ENCODE measurements at places on chromosomes 3 and 15.
A peak's percentile ranks its signal among the peaks of the same experiment; 100 is the strongest.

DNA sequence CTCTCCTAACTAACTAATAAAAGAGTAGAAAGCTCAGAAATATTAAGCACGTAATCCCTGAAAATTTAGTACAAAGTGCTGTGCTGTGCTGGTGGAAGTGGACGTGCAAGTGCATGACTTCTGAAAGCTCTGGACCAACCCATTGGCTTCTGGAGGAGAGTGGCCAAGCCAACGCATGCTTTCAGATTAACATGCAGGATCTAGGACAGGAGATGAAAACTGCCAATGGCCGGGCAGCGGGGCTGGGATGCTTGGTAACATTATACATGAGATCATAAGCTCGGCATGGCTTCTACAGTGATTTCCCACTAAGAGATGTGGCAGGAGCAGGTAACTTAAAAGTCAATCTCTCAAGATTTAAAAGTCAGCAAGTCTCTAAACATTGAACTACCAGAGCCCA, 170.8 kb upstream of the SNTN start:
- H3K27ac ChIP-seq = no peak overlapping the region
- H3K27me3 ChIP-seq = no peaks in the 10 kb centered on the region
- no peaks in the 10 kb centered on the region for H3K36me3 ChIP-seq
- no peak for DNase-seq

- no peak overlapping the region for H3K27ac ChIP-seq
- H3K4me1 ChIP-seq = peaks cover 7% of the 10 kb centered on the region
- no peak overlapping the region for H3K4me3 ChIP-seq
- DNase-seq = no peak
- H3K36me3 ChIP-seq = no peaks in the 10 kb centered on the region
- peaks cover 2% of the 10 kb centered on the region for H3K27me3 ChIP-seq
These were observed 8.2 kb downstream of the CHST14 start for GRCh38 chr15:40479024-40479423.

DNA sequence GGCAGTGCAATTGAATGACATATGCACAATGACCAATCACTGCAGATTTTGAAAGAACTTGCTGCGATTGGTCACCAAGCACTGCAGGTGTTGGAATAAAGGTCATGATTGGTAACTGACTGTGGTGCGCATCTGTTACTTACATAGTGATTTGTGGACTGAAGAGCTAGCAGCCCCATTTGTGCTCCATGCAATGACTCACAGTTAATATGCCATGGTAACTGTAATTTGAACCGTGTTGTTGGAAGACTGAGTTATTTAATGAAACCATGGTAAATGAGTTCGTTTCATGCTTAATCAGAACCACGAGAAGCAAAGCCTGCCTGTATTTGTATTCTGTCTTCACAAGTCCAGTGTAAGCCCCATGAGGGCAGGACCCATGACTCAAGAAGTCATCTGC, 220.5 kb downstream of the TJP1 start:
- no peaks in the 10 kb centered on the region for H3K36me3 ChIP-seq
- no peaks in the 10 kb centered on the region for H3K4me1 ChIP-seq
- no peak overlapping the region for H3K27ac ChIP-seq
- H3K4me3 ChIP-seq = no peak overlapping the region
- H3K27me3 ChIP-seq = no peaks in the 10 kb centered on the region

GRCh38 chr3:125132815-125133214, 77.0 kb upstream of the HEG1 start:
- H3K4me3 ChIP-seq = no peak overlapping the region
- H3K27ac ChIP-seq = peak overlapping the region; percentile 4
- no peak for DNase-seq
- peaks cover 14% of the 10 kb centered on the region for H3K4me1 ChIP-seq
- peaks cover 2% of the 10 kb centered on the region for H3K36me3 ChIP-seq
- no peaks in the 10 kb centered on the region for H3K27me3 ChIP-seq

DNA sequence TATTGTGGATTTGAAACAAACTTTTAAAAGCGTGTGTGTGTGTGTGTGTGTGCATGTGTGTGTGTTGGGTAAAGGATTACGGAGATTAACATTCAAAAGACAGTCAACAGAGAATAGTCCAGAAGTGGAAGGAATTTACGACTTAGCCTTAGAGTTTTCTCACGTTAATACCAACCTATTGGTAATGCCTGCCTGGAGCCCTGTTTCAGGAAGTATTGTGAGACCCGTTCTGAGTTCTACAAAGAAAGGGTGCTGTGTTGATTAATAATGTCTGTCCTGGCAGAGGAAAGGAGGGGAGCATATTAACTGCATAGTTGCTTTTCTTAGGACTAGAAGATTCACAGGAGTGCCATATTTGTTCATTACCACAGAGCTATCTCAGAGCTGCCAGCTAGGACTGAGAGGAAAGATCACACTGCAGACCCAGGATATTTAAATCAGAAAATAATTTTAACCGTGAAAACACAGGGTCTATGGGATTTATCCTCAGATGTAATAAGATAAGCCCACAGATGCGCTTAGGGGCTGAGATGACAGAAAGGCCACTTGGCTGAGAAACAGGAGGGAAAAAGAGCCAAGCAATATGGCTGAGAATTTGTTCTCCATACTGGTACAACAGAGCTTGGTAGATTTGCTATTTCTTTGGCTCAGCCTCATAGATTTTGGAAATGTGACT, 40.5 kb upstream of the FRMD4B start:
- H3K27ac ChIP-seq = no peak overlapping the region
- no peak overlapping the region for H3K4me3 ChIP-seq
- no peaks in the 10 kb centered on the region for H3K4me1 ChIP-seq

GRCh38 chr3:159860269-159861116, 128.1 kb upstream of the IL12A start:
- peaks cover 30% of the 10 kb centered on the region for H3K36me3 ChIP-seq
- H3K4me1 ChIP-seq = peaks cover 90% of the 10 kb centered on the region
- DNase-seq = peak; percentile 47
- peak overlapping the region; percentile 90 for H3K4me3 ChIP-seq

DNA sequence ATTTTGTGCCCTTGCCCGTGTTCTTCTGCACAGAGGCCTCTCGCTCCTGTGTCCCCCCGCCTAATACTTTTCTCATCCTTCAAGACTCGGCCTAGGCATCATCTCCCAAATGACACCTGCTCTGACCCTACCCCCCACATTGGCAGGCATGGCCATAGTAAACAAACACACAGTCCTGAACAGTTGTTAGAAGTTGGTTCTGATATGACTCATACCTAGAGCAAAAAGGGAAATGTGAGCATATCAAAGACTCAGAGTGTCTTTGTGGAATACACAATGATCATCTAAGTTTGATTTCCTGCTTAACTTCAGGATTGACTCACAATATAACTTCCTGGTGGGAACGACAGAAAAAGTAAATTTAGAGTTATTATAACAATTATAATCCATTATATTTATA, 120.5 kb downstream of the POLR2M start:
- H3K36me3 ChIP-seq = no peaks in the 10 kb centered on the region
- H3K27ac ChIP-seq = no peak overlapping the region
- H3K27me3 ChIP-seq = peaks cover 6% of the 10 kb centered on the region
- no peak for DNase-seq
- no peak overlapping the region for H3K4me3 ChIP-seq

- peaks cover 29% of the 10 kb centered on the region for H3K4me1 ChIP-seq
- H3K27me3 ChIP-seq = no peaks in the 10 kb centered on the region
- H3K27ac ChIP-seq = peak overlapping the region; percentile 86
- no peak for DNase-seq
These were observed 144.7 kb upstream of the DPH6 start for GRCh38 chr15:35690698-35691116.

- H3K27ac ChIP-seq = no peak overlapping the region
- no peaks in the 10 kb centered on the region for H3K36me3 ChIP-seq
- no peaks in the 10 kb centered on the region for H3K27me3 ChIP-seq
- H3K4me1 ChIP-seq = no peaks in the 10 kb centered on the region
These were observed 69.3 kb upstream of the CBLB start for GRCh38 chr3:105938101-105938500.

DNA sequence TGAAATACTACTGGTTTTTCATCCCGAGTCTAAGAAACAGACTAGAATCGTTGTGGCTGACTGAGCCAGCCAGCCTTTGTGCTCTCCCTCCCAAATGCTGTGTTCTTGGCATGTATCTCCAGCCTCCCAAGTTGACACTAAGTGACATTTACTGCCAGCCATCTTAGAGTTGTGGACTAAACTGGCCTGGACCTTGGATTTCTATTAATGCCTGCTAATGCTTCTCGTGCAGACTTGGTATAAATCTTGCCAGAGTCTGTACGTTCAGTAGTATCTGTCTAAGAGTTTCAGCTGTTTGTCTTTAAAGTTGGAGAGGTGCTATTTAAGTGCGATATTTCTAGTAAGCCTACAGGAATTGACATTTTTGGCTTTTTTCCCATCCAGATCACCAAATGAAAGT, 166.6 kb upstream of the BHLHE40 start:
- no peak for DNase-seq
- no peak overlapping the region for H3K4me3 ChIP-seq
- peaks cover 3% of the 10 kb centered on the region for H3K27me3 ChIP-seq
- H3K36me3 ChIP-seq = peaks cover 50% of the 10 kb centered on the region
- H3K4me1 ChIP-seq = peaks cover 16% of the 10 kb centered on the region

- peaks cover 3% of the 10 kb centered on the region for H3K27me3 ChIP-seq
- peaks cover 4% of the 10 kb centered on the region for H3K4me1 ChIP-seq
- no peaks in the 10 kb centered on the region for H3K36me3 ChIP-seq
- H3K27ac ChIP-seq = no peak overlapping the region
- no peak for DNase-seq
- no peak overlapping the region for H3K4me3 ChIP-seq
These were observed 71.9 kb downstream of the CADPS start for GRCh38 chr3:62803276-62803675.

DNA sequence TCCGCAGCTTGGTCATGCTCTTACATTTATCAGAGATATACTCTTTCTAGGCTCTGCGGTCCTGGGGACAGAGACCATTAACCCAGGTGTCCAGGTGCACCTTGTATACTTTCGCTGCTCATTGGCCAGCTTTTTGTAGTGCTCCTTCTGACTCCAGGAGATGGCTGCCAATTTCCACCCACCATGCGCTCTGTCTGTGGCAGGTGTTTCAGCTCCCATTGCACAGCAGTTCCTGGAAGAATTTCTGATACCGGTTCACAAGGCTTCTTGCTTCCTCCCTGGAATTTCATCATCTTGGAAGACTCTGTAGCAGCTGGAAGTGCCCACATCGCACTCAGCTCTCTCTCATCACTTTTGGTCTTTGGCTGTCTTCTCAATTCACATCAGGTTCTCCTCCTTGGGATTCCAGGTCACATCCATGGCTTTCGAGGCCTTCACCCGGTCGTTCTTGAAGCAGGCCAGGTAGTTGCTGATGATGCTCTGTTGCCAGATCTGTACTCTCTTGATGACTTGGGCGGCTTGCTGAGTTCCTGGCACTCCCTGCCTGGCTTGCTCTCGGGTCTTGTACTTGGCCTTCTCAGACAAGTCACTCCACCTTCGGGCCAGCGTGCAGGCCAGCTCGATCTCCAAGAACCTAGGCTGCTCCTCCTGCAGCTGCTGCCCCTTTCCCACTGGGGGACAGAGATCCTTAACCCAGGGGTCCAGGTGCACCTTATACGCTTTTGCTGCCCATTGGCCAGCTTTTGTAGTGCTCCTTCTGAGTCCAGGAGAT, 41.1 kb upstream of the ARL8B start:
- H3K27ac ChIP-seq = no peak overlapping the region
- H3K27me3 ChIP-seq = no peaks in the 10 kb centered on the region
- peaks cover 19% of the 10 kb centered on the region for H3K4me1 ChIP-seq
- DNase-seq = no peak

DNA sequence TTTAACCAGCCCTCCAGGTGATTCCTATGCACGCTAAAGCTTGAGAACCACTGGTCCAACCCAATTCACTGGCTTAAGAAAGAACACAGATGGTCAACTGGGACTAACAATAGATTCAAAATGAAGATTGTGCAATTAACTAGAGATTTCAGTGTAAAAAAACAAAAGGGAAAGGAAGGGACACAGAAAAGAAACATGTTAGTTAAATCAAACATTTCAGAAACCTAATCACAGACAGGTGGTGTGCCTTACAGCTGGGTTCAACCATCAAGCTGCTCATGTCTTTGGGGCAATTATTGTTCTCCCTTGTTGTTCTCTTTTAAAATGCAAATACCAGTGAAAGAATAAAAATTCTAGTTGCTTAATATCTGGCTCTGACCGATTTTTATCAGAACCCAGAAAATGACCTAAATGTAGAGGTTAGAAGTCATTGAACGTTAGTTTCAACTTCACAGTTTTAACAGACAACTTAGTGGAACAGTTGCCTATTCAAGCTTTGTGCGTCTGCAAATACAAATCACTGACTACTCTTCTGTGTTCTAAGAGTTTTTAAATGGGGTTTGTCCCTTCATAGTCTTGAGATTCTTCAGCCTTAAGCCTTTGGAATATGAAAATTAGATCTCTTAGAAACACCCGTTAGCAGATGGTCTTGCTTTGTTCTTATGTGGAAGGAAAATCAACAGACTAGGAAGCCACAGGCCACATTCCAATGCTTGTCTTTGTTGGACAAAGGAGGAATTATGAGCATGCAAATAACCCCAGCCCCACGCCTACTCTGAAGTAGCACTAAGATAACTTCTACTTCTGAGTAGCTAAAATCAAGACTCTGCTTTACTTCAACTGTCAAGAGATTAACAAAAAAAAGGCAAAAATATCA, 223.4 kb downstream of the ATP8B4 start:
- no peak overlapping the region for H3K27ac ChIP-seq
- H3K36me3 ChIP-seq = peaks cover 6% of the 10 kb centered on the region
- H3K27me3 ChIP-seq = peaks cover 1% of the 10 kb centered on the region

DNA sequence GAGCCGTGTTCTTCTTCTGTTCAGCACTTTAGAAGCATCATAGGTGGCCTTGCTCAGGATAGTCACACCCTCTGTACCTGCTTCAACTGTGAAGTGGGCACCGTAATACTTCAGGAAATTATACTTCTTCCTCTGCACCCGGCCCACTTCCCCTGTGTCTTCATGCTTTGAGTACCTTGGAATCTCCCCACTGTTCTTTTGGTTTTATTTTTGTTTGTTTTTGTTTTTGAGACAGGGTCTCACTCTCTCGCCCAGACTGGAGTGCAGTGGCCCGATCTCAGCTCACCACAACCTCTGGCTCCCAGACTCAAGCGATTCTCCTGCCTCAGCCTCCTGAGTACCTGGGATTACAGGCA, 1.7 kb downstream of the P2RY14 start:
- no peak overlapping the region for H3K4me3 ChIP-seq
- peak overlapping the region; percentile 67 for H3K27ac ChIP-seq
- no peaks in the 10 kb centered on the region for H3K36me3 ChIP-seq
- H3K27me3 ChIP-seq = peaks cover 3% of the 10 kb centered on the region
- H3K4me1 ChIP-seq = peaks cover 16% of the 10 kb centered on the region

DNA sequence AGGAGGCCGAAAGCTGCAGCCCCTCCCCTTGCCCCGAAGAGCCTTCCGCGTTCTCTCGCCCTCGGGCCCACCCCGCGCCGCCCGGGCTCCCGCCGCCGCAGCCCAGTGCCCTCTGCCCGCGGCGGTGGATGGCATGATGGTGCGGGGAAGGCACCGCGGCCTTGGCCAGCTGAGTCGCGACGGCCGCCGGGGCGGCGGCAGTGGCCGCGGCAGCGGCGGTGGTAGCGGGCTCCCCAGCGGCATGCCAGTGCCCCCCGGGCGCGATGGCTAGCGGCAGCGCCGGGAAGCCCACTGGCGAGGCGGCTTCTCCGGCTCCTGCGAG, 1.2 kb downstream of the TLNRD1 start:
- H3K4me3 ChIP-seq = peak overlapping the region; percentile 88
- H3K27ac ChIP-seq = no peak overlapping the region
- peaks cover 15% of the 10 kb centered on the region for H3K36me3 ChIP-seq
